ENCODE measurements at places on chromosomes 13 and 19.

DNA sequence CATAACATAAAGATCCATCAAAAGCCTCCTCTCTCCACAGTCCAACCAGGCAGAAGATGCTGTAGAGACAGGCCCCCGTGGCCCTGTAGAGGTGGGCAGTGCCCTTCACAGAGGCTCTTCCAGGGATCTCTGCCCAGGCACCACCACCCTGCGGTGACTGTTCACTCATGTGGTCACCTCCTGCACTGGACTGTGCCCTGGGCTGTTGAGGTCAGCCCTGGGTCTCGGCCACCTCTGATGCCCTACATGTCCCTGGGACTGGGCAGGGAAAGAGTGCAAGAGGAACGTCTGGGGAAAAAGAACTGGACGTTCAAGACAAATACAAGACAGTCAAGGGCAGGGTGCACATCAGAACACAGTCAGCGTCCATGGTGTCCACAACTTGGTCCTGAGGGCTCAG lies 22.3 kb downstream of the PEPD start:
- no peak for DNase-seq

DNA sequence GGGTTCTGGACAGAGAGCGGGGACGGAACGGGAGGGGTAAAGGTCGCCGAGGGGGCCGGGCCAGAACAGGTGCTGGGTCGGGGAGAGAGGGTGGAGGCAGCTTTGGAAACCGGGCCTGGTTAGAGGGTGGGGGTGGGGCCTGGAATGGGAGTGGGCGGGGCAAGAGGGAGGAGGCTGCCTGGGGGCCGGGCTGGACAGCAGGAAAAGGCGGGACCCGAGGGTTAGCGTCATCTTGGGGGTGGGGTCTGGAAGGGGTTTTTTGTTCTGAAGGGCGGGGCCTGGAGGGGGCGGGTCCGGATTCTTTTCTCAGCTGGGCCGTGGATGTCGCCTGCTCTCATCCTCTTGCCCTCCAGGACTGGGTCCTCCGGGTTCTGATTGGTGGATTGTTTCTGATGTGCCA lies 4.3 kb upstream of the ZNF813 start:
- DNase-seq = peak; percentile 5

DNA sequence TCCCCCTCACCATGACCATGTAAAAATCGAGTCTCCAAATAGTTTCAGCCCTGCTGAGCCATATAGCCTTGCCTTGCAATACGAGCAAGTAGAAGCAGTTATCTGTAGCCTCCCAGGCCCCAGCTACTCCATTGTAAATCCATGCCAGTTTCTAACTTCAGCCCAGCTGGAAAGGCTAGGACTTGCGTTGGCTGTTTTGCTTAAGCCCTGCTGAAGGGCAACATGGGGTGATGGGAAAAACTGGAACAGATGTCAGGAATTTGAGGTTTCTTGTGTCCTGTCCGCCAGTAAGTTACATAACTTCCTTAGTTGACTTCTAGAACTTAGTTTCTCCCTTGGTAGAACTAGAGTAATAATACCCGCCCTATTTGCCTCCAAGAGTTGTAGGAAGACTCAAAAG lies 216.0 kb upstream of the SERP2 start:
- DNase-seq = no peak

DNA sequence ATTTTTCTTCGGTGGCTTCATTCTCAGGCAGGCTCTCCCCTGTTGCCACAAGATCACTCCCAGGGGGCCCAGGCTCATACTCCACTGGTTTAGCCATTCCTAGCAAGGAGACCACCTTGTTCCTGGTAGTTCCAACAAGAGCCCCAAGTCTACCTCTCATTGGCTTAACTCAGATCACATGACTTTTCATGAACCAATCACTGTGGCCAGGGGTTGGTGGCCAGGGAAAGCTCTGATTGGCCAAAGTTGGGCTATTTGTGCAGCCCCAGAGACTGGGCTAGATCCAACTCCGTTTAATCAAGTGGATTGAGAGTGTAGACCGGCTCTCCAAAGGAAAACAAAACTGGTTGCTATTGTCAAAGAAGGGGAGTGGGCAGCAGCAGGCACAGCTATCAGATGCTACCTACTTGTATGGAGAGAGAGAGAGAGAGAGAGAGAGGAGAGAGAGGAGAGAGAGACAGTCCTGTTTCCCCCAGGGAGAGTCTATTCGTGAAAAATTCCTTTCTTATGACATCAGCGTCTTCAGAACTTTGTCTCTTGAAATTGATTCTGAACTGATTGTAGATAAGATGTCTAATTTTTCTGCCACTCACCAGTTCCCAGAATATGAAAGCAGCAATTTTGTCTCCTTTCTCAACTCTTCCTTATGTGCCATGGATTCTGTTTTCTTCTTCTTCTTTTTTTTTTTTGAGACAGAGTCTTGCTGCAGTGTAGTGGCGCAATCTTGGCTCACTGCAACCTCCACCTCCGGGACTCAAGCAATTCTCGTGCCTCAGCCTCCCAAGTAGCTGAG lies 5.9 kb downstream of the CEACAM19 start:
- no peak for DNase-seq

GRCh38 chr13:61508936-61509335 lies 93.3 kb upstream of the PCDH20 start:
- no peak for DNase-seq

DNA sequence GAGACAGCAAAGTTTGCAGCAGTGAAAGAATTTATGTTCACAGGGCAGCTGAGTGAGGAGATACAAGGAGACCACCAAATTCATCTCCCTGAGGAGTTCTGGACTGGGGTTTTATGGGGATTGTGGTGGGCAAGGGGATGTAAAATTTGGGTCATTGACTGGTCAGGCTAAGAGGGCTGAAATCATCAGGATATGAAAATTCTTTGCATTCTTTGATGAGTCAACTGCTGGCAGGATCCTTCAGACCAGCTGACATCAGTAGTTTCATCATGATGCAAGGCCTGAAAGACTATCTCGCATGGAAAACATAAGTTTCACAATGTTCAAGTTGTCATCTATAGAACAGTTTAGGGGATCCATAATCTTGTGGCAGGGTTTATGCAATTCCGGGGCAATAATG lies 869.5 kb upstream of the PCDH9 start:
- DNase-seq = peak; percentile 71

GRCh38 chr13:37565425-37565824 lies 33.1 kb downstream of the POSTN start:
- no peak for DNase-seq

GRCh38 chr13:73000027-73000674 lies 58.7 kb upstream of the KLF5 start:
- DNase-seq = no peak

- DNase-seq = peak; percentile 17
Measured at GRCh38 chr13:47621931-47622330, 379.1 kb downstream of the SUCLA2 start.

DNA sequence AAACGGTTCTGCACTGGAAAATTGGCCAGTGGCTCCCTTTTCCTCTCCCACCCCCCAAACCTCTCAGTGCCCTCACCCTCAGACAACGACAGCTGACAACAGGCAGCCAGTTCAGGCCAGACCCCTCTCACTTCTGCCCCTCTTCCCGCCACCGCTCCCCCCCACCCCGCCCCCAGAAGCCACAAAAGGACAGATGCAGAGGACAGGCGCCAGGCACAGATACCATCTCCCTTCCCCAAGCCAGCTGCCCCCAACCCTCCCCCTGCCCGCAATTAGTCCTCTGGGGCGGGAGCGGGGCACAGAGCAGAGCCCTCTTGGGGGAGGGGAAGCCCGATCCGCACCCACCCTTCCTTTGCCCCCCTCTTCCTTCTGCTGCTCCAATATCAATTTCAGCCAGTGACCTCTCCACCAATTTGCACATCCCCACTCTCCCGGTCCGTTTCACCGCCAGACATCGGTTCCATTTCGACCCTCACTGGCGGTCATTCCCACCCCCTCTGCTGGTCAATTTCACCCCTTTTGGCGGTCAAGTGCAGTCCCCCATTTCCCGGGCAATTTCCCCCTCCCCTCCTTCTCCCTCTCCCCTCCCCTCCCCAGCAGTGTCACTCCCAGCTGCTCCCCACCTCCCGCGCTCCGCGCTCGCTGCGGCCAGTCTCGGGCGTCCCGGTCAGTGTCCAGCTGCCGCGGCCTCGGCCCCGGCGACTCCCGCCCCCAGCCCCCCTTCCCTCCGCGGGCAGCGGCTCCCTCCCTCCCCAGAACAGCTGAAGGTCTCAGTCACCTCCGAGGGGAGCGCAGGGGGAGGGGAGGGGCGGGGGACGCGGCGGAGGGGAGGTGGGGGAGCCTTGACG lies at the start of gene SHD:
TSS of gene SHD (plus strand) at position 848 of the 848 bp plus-strand sequence. CDS start 798 bp downstream, outside the sequence.
- peak; percentile 27 for DNase-seq

DNA sequence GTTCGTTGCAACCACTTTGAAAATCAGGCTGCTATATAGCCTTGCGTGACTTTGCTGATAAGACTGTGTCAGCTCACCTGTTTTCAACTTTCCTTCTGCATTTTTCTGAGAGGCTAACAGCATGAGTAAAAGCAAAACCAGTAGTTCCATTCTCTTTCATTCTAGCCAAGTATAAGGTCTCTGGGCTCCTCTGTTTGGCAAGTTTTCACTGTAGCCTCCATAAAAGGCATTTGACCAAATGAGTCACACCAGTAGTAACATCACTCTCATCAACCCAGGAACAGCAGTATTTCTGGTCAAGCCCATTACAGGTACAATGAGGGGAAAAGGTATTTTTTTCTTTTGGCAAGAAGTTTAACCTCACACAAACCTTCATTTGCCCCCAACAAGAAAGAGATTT lies 1149.8 kb upstream of the MIR17HG start:
- DNase-seq = peak; percentile 54

- DNase-seq = no peak
Measured at GRCh38 chr19:43331435-43332010, 22.0 kb upstream of the CD177 start.

- DNase-seq = no peak
Measured at GRCh38 chr19:47152205-47152604, 21.6 kb downstream of the SAE1 start.

DNA sequence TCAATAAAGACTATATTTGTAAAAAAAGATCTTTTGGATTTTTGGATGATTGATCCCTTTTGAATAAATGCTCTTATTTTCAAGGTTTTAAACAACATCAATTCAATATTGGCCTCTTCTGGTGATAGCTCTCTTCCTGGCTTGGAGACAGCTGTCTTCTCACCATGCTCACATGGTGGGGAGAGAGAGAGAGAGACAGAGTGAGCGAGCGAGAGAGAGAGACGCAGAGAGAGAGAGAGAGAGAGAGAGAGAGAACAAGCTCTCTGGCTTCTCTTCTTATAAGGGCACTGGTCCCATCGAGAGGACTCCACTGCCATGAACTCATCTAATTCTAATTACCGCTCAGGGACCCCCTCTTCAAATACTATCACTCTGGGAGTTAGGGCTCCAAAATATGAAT lies 32.1 kb upstream of the FARP1 start:
- no peak for DNase-seq

DNA sequence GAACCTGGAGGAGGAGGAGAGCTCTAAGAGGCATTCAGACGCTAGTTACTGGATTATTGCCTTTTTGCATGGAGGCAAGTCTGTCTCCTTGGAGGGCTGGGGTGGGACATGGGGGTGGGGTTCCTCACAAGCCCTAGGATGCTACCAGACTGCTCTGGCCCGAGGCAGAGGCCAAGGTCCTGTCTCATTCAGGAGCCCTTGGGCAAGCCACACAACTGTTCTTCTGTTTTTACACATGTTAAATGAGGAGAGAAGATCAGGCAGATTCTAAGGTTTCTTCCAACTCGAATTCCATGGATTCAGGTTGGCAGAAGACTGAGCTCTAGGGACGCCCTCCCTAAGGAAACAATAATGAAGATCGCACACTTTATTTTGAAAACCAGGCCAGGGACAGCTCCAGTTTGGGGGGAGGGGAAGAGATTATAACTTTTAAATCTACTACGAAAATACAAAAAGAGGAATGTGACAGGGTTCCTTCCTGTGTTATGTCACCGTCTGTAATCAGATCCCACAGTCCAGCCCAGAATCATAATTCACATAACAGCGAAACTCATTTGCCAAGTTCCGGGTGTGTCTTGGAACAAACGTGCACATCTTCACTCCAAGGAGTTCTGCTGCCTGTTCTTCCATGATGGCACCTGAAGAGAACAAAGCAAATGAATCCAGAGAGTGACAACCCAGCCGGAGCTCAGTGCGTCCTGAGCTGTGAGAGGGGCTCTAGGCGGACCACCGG lies 25.2 kb downstream of the IL17D start:
- no peak for DNase-seq

- DNase-seq = no peak
Measured at GRCh38 chr13:87677496-87678371, 6.6 kb downstream of the SLITRK5 start.

DNA sequence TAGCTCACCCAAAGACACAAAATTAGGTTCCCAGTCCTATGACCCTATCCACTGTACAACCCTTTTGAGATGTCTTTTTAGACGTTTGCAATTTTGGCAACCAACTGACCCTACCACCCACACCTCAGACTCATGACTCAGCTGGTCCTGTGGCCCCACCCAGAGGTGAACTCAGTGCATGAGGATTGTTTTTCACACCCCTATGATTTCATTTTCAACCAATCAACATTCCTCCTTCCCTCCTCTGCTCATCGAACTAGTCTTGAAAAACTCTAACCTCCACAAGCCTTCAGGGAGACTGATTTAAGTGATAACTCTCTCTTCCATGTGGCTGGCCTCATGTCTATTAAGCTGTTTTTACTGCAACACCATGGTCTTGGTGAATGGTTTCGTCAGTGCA lies 350.7 kb downstream of the UQCRFS1 start:
- DNase-seq = no peak

DNA sequence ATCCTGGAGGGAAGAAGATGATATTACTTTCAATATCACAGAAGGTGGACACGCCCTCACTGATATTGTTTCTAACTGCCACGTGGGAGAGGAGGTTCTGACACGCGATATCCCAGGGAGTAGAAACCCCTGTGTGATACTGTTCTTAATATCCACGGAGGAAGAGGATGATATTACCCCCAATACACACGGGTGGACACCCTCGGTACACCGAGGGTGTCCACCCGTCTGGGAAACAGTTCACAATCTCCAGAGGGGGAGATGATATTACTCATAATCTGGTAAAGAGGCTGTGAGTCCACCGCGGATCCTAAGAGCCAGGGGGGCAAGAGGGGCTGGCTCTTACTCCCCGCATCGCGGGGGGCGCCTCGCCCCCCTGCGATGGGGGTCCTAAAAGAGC lies 29.7 kb upstream of the RGCC start:
- DNase-seq = no peak

- peak; percentile 50 for DNase-seq
Measured at GRCh38 chr13:43159026-43159461, 135.7 kb downstream of the DNAJC15 start.

DNA sequence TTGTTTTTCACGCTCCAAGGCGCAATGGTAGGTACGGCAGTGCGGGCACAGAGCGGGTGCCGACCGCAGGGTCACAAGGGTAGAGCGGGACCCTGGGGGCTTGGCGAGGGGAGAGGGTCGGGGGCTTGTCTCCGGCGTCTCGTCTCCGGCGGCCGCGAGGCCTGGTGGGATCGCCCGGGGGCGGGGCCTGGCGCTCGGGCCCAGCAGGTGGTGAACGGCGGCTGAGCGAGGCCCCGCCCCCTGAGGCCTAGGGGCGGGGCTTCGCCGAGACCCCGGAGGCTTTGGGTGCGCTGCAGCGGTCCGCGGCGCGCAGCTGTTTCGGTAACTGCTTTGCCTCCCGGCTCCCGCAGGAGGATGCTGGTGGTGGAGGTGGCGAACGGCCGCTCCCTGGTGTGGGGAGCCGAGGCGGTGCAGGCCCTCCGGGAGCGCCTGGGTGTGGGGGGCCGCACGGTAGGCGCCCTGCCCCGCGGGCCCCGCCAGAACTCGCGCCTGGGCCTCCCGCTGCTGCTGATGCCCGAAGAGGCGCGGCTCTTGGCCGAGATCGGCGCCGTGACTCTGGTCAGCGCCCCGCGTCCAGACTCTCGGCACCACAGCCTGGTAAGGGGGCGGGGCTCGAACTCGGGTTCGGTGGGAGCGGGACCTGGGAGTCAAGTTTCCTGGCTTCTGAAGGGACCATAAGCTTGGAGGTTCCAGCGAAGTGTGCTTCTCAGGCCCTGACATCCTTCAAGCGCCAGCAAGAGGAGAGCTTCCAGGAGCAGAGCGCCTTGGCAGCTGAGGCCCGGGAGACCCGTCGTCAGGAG lies at the start of gene TSEN34:
TSS of gene TSEN34 (plus strand) at position 298 of the 800 bp plus-strand sequence. CDS start at position 355, 57 bp downstream.
- DNase-seq = peak; percentile 41

Measured in skeletal muscle cell (primary cell).